Activated naive CD4-positive, alpha-beta T cell treated with anti-CD3 and anti-CD28 coated beads, Interleukin-2, amount 10 ng/mL, durations not matched to agents 7 days and 5 days (primary cell): ENCODE measurements at places on chromosomes 1 and 21.

DNA sequence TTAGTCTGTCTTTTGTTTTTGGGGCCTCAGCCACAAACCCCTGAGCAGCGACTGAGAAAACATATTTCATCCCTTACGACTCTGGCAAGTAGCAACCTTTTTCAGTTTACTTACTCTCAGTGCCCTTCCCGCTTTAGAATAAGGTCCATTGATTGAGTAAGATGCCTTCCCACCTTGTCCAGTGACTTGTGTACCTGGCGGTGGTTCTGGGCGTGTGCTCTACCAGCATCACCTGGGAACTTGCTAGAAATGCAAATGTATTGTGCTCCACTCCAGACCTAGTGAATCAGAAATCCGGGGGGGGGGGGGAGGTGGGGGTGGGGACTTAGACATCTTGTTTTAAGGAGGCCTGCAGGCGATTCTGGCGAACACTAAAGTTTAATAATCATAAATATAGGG is 72.1 kb downstream of the S1PR1 start:
- no peak for DNase-seq

DNA sequence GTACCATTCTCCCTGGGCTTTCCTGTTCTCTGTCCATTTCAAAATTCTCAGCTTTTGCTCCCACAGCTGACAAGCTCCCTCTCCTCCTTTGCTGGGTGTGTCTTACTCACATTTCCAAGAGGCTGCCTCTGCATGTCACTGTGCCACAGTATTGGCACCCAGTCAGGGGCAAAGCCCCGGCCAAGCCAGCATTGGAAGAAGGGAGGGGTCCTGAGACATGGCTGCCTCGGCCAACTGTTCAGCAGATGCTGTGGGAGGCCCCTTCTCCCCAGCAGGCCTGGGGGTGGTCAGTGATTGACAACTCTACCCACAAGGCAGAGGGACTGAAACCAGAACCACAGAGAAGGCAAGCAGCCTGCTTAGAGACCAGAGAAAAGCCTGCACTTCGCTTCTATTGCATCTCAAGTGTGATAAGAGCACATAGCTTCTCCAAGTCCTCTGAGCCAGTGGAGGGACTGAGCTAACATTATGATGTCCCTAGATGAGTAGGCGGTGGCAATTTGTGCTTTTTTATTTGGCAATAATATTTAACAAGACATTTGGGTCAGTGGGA is 294.1 kb downstream of the SIPA1L2 start:
- no peak for DNase-seq

- no peak for DNase-seq
Observed at GRCh38 chr1:43711049-43711448, 3.7 kb downstream of the ST3GAL3 start.

DNA sequence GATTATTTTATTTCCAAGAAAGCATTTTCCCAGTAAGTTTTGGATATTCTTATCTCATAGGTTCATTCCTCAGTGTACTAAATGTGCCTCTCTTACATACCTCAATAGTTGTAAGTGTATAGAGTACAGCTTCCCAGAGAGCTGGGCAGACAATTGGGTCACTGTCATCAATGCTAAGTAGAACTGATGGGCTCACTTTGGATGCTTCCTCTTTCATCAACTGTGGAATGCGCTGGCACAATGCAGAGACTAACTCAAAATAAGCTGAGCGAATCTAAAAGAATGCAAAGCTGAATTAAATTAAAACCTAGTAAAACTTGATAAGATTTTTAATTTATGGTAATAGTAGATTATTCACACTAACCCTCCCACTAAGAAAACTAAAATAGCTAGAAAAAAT is 21.5 kb downstream of the LTN1 start:
- DNase-seq: no peak

GRCh38 chr1:76086597-76086996 is 12.1 kb downstream of the ST6GALNAC3 start:
- no peak for DNase-seq

DNA sequence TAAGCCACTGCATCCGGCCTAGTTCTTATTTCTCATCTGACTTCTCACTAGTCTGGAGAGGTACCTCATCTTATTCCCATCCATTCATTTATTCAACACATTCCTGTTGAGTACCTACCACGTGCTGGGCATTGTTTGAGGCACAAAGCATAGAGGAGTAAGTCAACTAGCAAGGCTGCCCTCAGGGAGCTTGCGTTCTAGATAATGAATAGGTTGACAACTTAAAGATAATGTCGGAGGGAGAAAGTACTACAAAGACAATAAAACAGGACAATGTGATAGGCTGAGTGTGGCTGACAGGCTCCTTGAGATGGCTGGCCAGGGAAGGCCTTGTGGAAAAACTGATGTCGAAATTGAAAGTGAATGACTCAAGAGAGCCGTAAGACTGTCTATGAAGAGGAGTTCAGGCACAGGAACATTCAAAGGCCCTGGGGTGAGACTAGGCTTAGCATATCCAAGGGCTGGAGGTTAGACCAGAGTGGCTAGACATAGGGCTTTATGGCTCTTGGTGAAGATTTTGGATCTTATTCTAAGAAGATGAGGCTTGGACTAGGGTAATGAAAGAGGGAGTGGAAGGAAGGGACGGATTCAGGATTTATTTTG is 18.3 kb downstream of the SPATA21 start:
- no peak for DNase-seq

DNA sequence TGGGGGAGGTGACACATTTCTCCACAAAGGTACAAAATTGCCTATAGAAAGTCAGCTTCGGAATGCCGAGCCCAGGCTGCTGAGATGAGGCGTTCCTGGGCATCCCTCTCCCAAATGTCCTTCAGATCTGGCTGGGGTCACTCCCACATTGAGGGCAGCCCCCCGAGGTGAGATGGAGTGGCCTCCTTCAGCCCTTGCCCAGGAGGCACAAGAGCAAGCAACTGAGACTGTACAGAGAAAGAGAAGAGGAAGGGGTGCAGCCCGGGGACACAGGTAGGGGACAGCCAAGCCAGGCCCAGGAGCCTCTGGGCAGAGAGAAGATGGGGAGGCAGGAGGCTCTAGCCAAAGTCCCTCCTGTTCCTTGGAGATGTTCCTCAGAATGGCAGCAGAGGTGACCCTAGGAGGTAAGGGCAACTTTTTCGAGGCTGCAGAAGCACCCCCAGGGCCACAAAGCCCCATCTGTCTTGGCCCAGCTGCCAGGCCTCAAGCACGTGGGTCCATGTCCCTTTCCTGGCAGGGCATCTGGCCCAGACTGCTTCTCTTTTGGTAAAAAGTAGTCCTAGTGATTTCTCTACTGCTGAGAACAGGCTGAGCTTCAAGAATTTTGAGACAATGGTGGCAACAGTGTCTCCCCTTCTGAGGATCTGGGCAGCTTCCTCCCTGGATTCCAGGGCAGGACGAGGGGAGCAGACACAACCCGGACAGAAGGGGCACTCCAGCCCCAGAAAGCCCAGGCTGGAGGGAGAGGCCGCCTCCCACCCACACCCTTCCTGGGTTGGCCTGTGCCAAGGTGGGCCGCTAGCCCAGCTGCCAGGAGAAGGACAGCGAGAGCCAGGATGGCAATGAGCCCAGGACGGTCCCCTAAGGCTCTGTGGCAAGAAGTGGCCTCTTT is 68.0 kb downstream of the LRRN2 start:
- no peak for DNase-seq

GRCh38 chr1:102875756-102876155 is 232.6 kb downstream of the COL11A1 start:
- no peak for DNase-seq

DNA sequence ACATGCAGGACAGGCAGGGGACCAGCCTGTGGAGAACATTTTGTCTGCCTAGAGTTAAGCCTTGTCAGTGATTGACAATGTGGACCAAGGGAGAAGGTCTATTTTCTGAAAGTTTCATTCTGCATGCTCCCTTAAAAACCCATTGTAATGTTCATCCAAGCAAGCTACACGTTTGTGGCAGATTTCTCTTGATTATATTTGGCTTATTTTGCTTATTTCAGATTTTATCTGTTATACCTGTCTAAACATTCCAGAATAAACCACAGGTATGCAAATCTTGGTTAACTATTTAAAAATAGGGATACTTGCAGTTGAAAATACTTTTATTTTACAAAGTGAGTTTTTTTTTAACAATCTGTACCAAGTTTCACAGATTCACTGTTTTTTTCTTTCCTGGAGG is 78.2 kb upstream of the F3 start:
- DNase-seq: no peak

GRCh38 chr1:235424092-235424491 is 56.9 kb downstream of the TBCE start:
- DNase-seq: no peak

GRCh38 chr1:52439976-52440375 is 35.6 kb downstream of the PRPF38A start:
- no peak for DNase-seq

DNA sequence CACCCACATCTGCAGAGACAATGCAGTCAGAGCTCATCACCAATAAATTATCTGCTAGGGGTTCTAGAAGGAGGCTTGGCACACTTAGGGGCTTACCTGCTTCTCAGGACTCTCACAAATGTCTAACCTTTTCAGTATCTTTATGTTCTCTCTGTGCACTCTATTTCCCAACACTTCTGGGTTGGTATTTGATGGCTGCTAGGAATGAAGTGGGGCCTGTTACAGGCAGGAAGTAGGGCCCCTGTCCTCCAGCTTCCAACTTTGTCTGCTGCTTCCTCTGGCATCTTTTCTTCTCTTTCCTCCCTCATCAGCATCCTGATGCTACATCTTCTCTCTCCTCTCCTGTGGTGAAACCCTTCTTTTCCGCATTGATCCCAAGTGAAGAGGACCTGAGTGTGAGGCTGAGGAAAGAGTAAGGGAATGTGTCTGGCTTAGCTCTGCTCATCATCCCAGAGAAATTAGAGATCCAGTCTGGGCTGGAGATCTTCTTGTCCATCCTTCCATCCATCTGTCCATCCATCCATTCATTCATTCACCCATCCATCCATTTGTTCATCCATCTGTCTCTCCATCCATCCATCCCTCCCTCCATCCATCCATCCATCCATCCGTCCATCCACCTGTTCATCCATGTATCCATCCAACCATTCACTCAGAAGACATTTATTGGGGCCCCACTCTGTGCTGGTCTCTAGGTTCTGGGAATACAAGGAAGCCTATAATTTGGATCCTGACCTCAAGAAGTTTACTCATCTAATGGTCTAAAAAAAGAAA is 2.9 kb upstream of the CSRP1 start:
- DNase-seq: no peak

DNA sequence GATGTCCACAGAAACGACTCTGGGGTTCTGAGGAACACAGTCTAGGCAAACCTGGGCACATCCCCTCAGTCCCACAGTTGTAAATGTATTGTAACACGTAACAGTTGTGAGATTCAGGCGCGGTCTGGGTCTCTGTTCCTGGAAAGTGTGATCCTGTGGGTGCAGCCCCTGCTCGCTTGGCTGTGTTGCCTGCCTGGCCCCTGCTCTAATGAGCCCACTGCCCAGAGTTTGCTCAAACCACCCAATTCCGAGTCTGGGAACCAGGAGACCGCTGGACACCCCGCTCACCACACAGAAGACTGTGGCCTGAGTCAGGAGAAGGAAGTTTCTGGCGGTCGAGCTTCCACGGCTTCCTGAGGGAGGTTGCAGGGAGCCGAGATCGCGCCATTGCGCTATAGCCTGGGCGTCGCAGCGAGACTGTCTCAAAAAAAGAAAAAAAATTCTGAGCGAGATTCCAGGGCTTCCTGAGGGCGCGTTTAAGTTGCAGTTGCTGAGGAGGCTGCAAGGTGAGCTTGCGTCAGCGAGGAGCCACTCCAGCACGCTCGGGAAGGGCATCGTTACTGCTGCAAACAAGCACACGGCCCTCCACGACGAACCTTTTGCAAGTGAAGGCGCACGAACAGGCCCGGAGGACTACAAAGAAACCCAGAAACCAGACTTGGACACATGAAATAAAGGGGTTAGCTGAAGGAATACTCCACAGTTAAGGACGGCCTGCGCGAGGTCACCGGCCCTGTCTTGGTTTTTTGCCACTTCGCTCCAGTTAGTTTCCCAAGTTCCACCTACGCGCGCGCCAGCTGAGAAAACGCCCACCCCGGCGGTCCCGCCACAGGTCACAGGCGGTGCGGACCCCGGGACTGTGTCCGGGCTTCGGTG is 1.1 kb downstream of the C21orf58 start:
- DNase-seq: peak; percentile 49

DNA sequence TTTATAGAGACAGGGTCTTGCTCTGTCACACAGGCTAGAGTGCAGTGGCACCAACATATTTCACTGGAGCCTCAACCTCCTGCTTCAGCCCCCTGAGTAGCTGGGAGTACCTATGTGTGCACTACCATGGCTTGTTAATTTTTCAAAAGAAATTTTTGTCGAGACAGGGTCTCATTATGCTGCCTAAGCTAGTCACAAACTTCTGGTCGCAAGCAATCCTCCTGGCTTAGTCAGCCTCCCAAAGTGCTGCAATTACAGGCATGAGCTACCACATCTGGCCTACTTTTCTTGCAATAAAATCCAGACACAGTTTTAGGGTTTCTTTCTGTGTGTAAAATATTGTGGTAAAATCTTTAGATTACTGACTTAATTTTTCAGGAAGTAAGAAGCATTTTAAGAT is 27.9 kb upstream of the NTPCR start:
- DNase-seq: no peak

DNA sequence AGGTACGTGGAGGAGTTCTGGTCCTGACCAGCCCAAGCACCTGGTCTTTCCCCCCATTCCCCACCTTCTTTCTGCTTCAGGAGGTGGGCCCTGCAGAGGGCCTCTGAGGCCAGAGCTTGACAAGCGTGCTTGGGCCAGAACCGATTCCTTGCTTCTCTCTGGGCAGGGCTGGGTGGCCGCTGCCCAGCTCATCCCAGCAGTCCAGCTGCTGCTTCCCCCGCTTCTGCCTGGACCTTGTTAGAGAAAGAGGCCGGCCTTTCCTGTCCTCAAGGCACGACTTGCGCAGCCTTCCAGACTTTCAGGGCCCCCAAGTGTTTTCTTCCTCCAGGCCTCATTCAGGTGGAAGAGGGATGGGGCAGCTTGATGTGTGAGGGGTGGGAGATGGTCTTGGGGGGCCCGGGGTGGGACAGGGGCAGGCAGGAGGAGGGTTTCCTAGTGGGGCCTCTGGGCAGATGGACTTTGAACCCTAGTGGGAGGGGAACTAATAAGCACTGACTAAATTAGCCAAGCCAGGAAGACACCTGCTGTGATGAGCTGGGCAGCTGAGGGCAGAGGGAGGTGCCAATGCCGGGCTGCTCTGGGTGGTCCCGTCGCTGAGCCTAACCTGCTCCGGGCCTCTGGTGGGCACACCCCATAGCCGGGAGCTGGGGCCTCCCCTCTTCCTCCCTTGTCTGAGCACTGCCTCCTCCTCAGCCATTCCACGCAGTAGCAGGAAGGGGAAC is 36.5 kb downstream of the ARHGEF10L start:
- DNase-seq: no peak

DNA sequence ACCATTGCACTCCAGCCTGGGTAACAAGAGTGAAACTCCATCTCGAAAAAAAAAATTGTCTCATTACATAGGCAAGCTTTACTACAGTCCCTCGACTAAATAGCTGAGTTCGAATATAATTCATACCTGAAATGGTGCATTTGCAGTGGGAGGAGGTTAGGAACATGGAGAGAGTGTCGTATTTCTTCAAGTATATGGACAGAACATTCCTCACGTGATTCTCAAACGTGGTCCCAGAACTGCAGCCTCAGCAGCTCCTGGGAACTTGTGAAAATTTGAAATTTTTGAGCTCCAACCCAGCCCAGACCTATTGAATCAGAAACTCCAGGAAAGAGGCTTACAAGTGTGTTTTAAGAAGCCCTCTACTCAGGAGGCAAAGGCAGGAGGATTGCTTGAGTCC is 7.2 kb downstream of the CDA start:
- DNase-seq: no peak
